ENCODE measurements at places on chromosomes 12 and 14.

DNA sequence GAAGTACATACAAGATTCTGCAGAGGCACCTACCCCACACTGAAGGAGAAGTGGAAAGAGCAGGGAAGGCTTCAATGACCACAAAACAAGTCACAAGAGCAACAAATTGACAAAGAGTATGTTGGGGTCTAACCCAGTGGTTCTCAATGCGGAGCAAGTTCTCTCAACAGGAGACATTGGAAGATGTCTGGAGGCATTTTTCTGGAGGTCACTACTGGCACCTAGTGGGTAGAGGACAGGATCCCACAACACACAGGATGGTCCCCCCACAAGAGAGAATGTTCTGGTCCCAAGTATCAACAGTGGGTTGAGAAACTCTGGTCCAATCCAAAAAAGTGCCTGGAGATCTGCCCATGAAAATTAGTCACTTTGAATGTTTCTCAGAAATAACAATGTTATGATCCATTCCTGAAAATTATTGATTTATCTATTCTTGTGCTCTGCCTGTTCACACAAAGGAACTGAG lies 3.4 kb downstream of the SSH1 start:
- DNase-seq = no peak

DNA sequence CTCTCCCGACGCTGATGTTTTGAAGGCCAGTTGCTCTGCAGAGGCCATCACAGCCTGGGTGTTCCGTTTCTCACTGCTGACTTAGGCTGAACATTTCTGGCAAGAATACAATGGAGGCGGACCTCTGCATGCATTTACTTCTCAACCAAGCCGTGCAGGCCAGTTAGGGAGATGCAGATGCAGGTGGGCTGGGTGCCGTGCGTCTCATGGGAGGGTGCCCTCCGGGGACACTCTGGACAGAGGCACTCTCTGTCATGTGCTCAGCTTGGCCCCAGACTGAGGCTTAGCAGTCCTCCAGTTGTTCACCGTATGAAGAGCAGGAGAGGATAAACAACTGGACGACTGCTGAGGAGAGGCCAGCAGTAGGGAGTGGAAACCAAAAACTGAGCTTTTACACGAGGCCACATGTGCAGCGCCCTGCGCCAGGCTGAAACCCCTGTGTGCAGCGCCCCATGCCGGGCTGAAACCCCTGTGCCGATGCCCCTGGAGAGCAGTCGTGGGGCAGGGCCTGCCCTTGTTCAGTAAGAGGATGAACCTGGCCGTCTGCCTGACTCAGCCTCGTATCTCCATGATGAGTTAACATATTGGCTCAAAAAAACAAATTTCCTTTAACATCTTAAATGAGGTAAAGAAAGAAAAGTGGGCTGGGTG lies 32.3 kb downstream of the DDX51 start:
- DNase-seq = no peak

- no peak for DNase-seq
Measured at GRCh38 chr12:131021154-131021541, 67.4 kb downstream of the ADGRD1 start.

DNA sequence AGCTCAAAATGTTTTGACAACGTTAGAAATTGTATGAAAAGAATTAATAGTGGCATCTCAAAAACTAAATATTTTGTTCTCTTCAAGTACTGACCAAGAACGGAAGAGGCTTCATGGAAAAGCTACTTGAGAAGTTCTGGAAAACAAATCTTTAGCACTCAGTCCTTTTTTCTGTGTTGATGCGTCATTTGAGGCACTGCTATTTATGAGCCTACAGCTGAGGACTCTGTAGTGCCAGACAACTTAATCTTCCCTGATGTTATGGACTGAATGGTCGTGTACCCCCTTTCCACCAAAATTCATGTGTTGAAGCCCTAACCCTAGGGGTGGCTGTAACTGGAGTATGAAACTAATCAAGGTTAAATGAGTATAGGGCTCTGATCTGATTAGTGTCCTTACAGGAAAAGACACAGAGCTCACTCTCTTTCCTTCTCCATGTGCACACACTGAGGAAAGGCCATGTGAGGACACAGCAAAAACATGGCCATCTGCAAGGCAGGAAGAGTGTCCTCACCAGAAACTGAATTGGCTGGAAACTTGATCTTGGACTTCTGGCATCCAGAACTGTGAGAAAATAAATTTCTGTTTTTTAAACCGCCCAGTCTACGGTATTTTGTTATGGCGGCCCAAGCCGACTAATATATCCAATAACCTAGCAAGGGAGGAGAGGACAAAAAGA lies 337.0 kb upstream of the CLEC14A start:
- no peak for DNase-seq

DNA sequence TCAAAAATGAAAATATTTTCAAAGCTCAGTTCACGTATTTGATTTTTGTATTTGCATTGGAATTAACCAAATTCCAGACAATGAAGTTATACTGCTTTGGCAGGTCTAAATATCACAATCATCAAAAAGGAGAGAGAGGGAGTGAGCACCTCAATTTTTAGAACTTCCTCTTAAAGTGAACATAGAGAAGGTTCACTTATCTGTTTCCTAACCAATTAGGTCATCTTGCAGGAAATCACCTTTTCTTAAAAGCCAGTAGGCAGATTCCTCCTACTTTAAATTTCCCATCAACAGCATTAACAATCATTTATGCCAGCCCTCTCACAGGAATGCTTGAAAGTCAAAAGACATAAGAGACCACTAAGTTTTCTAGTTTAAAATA lies 388.7 kb downstream of the ZFP36L1 start:
- no peak for DNase-seq

- no peak for DNase-seq
Measured at GRCh38 chr12:32448586-32448985, 49.2 kb downstream of the FGD4 start.

- DNase-seq = no peak
Measured at GRCh38 chr12:87809916-87810315, 219.3 kb downstream of the C12orf50 start.

DNA sequence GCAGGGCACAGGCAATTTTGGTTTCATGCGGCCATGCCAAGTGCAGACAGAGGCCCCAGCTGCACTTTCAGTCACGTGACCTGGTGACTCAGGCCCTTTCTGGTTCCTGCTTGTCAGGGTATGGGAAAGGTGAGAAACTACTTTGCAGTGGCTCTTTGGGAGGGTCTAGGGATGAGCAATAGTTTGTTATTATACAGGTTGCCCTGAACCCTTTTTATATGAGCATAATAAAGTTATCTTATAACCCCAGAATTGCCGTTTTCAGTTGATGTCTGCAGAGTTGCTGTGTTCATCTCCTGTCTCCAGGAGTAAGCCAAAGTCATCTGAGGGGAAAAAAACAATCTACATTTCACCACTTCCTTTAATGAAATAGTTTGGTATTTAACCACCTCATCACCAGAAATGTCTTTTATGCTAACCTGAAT lies 30.9 kb upstream of the EMP1 start:
- DNase-seq = peak; percentile 83

- no peak for DNase-seq
Measured at GRCh38 chr14:76129851-76130576, 21.7 kb upstream of the GPATCH2L start.

GRCh38 chr12:93460902-93461301 lies 6.4 kb upstream of the MRPL42 start:
- no peak for DNase-seq

DNA sequence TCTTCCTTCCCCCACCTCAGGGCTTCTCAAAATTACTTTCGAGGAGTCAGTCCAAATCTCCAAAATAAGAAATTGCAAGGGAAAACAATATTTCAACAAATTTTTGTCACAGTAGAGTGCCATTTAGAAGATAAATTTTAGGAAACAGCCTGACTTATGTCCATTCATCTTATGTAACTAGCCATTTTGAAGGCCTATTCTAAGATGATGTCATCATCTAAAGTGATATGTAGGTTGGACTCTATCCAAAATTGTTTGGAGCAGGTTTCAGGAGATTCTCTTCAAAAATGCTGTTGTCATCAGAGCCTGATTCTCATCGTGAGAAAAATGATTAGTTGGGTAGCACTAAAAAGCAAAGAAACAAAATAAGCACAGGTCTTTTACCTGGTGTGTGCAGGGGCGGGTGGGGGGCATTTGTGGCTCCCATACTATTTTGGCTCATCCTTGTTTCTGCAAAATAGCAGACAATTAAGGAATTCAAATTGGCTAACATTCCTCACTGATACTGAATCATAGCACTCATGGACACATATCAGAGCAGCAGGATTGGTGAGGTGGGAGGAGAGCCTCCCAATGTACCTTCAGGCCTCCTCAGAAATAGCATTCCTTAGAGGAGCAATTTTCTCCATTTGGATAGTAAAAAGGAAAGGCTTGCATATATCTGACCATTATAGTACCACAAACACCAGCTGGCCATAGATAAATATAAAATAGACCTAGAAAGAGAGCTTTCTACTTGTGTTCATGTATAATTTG lies 360.9 kb upstream of the NAV3 start:
- no peak for DNase-seq

GRCh38 chr14:70711451-70711850 lies 69.7 kb downstream of the TTC9 start:
- DNase-seq = no peak

- no peak for DNase-seq
Measured at GRCh38 chr12:111103583-111103982, 183.2 kb upstream of the MYL2 start.

GRCh38 chr12:106178562-106178961 lies 39.8 kb upstream of the NUAK1 start:
- no peak for DNase-seq

- DNase-seq = peak; percentile 67
Measured at GRCh38 chr12:19130224-19131024, 891 bp downstream of the PLEKHA5 start.

- no peak for DNase-seq
Measured at GRCh38 chr14:54785136-54785777, 117.4 kb downstream of the GCH1 start.

DNA sequence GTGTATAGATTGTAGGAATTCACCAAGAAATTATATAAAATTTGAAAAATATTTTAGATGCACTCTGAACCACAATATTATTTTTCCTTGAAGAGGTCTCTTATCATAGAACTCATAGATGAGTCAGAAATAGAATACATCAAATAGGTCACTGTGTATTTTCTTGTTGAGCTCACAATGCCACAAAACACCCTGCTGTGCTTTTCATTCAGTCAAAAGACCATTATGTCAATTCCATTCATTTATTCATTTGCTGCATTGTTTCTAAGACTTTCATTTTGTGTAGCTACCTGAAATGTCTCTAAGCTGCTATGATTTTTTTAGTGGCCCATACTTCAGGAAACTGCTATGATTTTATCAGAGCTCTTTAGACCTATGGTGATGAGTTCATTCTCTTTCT lies 231.9 kb upstream of the AVPR1A start:
- DNase-seq = no peak

- DNase-seq = no peak
Measured at GRCh38 chr12:28574746-28575592, 384.7 kb downstream of the CCDC91 start.

DNA sequence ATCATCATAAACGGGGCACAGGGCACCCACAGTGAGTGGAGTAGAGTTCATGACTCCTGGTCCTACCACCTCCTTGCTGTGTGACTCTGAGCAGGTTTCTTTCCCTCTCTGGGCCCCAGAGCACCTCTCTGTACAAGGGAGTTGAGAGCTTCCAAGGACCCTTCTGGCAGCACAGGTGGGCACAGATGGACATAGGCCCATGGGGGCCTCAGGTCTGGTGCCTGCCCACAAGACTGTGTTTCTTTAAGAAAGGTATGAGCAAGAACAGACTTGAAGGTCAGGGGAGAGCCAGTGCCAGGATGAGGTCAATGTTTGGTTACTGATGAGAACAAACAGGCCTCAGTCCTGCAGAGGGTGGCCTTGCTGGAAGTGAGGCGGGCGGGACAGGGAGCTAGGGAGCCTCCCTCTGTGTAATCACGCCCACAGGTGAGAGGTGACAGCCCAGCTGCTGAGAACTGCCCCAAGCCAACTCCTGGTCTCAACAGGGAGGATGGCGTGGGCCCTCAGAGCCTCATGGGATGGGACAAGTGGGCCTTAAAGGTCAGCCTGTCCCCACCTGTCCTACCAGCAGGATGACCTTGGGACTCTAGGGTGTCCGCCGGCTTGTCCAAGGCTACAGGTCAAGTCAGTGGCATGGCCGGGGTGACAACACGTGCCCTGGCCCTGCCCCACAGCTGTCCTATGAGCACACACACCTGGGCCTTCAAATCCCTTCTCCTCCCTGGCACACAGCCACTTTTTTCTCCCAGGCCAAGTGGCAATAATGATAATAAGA lies 49.1 kb downstream of the CCDC85C start:
- DNase-seq = no peak

- DNase-seq = no peak
Measured at GRCh38 chr14:53929871-53930715, 26.5 kb downstream of the BMP4 start.

- DNase-seq = peak; percentile 75
Measured at GRCh38 chr12:104790296-104791125, 167.6 kb downstream of the SLC41A2 start.

Data from activated CD8-positive, alpha-beta memory T cell treated with anti-CD3 and anti-CD28 coated beads for 24 hours (primary cell).